ENCODE measurements at places on chromosomes 1 and 21.

GRCh38 chr1:116292929-116293725, 79.9 kb upstream of the ATP1A1 start:
- DNase-seq = no peak

DNA sequence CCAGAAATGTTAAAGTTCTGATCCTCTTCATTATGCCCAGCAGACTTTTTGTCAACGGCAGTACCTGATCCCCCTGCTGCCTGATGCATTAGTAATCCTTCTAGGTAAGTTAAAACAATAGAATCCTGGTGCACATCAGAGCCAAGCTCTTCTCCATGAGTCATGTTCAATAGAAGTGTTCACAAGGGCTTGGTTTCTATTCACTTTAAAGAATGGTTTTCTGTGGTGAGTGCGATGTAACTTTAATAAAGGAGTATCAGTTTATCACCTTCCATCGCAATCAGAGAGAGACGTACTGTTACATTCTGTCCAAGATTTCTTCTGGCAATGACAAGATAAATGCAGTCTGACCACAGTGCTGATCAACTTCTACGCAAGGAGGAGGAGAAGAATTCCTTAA, 96.8 kb downstream of the NRIP1 start:
- DNase-seq = no peak

DNA sequence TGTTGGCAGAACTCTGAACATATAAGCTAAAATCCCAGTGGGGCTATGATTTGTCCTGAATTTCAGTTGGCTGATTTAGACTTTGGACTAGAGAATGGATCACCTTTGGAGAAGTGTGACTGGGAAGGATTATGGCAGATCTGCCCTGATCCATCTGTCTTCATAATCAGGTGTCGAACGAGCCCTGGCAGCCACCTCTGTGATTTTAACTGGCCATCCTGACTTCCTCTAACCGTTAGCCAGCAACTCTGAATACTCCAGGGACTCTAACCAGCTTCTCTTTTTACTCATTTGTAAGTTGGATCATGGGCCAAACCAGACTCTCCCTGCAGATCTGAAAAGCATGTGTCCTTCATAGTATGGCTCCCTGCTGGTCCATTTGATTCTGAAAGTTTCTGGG, 32.0 kb downstream of the ACTN2 start:
- no peak for DNase-seq

DNA sequence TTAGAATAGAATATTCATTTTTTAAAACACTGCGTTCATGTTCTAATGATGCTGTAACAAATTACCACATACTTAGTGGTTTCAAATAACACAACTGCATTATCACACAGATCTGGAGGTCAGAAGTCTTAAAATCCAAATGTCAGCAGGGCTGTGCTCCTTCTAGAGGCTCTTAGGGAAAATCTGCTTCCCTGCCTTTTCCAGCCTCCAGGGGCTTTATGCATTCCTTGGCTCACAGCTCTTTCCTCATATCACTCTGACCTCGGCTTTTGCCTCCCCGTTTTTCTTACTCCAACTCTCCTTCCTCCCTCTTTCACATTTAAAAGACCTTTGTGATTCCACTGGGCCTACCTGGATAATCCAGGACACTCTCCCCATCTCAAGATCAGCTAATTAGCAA, 18.6 kb upstream of the FMN2 start:
- DNase-seq = no peak

DNA sequence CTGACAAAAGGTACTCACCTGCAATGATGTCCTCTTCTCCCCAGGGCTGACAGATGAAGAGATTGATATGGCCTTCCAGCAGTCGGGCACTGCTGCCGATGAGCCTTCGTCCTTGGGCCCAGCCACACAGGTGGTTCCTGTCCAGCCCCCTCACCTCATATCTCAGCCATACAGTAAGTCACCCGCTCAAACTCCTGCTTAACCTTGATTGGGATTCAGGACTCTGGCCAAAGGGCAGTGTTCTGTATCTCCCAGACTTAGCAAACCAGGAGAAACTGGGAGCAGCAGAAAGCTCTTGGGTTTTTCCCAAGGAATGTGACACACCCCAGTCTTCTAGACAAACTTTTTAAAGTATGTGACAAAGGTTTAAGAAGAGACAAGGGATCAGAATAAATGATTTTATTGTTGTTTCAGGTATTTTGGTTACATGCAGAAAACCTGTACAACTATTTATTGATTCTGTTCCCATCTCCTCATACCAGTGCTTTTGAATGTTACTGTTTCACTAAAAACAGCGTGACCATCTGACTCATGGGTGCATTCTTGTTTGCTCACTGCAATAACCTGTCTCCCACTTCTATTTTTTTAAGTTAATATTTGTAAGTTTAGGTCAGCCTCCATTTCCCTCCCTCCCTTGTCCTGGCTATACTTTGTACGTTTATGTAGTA, 124.6 kb downstream of the PEX14 start:
- peak; percentile 51 for DNase-seq

DNA sequence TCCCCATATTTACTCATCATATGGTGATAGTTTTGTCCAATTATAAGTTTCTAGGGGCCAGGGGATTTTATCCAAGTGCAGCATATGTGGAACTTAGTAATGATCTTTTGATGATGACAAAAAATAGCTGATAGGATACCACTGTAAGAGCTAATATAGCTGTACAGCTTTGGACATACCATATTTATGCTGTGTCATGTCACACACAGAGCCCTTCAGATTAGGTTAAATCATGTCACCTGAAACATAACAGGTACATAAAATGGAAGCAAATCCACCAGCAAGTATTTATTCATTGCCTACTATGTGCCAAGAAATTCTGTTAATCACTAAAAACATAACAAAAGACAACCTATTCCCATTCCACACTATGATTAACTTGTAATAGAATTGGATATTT, 82.8 kb upstream of the IPO9 start:
- no peak for DNase-seq

DNA sequence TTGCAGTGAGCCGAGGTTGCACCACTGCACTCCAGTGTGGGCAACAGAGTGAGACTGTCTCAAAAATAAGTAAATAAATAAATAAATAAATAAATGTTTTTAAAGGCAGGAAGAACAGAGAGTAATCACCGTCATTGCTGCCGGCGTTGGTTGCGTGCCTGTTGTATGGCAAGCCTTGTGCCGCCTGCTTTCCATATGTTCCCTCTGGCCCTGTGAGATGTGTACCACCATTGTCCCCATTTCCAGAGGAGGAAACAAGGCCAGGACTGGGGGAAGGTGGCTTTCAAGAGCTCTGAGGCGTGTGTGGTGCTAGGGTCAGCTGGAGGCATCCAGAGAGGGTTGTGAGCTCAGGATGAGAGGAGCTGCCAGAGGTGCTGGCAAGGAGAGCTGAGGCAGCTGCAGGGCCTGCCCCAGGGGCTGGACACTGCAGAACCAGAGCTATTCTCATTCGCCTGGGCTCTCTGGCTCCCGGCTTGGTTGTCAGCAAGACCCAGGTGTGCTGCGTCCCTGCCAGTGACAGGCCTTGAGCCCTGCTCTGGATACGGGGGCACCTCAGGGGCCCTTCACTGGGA, 5.2 kb upstream of the MARCKSL1 start:
- DNase-seq = no peak

- peak; percentile 20 for DNase-seq
Measured at GRCh38 chr1:175749075-175749474, 5.7 kb upstream of the TNR start.

- peak; percentile 13 for DNase-seq
Measured at GRCh38 chr1:24639881-24640280, 3.2 kb upstream of the SRRM1 start.

GRCh38 chr1:96710708-96711477, 10.7 kb upstream of the PTBP2 start:
- DNase-seq = peak; percentile 42

GRCh38 chr1:152783095-152783494, 3.0 kb upstream of the LCE1E start:
- DNase-seq = peak; percentile 77

DNA sequence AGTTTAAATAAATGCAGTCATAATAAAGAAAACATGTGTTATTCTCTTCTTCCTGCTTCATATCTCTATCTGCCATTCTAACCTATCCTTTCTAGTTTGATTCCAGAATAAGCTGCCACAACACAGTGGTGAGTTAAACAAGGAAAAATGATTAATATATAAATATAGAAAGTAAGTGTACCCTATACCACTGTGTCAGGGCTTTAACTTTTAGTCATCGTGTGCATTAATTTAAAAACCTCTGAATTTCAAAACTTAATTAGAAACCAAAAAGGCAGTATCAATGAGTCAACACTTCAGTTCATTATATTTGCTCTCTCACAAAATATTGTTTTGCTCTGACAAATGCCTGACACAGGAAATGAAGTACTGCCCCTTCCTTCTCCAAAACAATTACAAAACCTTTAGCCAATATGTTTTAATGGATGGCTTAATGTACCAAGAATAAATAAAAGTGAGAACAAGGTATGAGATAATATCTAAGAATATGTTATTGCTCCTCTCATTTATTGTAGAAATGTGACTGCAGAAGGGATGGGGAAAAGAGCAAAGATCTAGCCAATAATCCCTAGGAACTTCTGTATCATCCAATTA, 634.8 kb downstream of the KCNT2 start:
- no peak for DNase-seq

- DNase-seq = no peak
Measured at GRCh38 chr1:2982615-2983318, 38.5 kb upstream of the ACTRT2 start.

- no peak for DNase-seq
Measured at GRCh38 chr1:98482611-98483010, 178.9 kb upstream of the SNX7 start.

- DNase-seq = no peak
Measured at GRCh38 chr1:75136195-75136815, 2.1 kb downstream of the LHX8 start.

- DNase-seq = no peak
Measured at GRCh38 chr1:15343729-15344128, 66.0 kb upstream of the EFHD2 start.

GRCh38 chr1:228075801-228076271, 6.7 kb upstream of the ARF1 start:
- DNase-seq = no peak

GRCh38 chr1:55140546-55140983, 74.6 kb downstream of the USP24 start:
- peak; percentile 71 for DNase-seq

GRCh38 chr21:42939582-42940413, 14.4 kb upstream of the ERVH48-1 start:
- peak; percentile 88 for DNase-seq

GRCh38 chr1:198544265-198544664, 3.8 kb upstream of the ATP6V1G3 start:
- DNase-seq = no peak

DNA sequence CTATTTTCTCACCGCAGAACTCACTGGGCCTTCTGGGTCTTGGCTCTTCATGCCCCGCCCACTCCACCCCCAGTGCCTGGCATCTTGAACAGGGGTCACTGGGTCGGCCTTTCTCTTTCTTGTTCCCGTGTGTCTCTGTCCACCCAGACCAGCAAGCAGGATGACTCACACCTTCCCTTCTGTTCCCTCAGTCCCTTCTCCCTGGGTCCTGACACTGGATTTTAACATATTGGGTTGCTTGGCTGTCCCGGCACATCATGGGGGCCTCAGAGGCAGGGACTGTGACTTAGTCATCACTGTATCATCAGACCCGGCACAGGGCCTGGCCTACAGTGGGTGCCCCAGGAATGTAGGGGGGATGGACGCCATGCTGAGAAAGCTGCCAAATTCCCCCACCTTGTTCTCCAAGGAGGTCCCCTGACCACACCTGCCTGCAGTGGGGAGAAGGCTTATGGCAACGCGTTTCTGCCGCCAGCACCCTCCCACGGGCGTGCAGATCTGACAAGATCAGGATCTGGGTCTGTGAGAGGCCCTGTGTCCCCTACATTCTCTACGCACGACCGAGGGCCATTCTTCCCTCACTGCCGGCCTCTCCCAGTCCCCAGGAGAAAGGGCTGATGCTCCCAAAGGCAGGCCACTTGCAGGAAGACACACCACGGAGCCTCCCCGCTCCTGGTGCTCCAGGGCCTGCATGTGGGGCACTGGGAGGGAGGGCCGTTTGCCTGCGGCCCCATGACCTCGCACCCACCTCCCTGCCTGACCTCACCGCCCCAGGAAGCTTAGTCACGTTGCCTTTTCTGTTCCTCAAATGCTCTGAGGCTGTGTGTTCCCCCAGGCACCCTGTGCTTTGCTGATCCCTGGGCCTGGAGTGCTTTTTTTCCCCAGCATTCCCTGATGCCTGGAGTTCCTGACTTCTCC, 157.2 kb upstream of the TMEM51 start:
- DNase-seq = peak; percentile 89

DNA sequence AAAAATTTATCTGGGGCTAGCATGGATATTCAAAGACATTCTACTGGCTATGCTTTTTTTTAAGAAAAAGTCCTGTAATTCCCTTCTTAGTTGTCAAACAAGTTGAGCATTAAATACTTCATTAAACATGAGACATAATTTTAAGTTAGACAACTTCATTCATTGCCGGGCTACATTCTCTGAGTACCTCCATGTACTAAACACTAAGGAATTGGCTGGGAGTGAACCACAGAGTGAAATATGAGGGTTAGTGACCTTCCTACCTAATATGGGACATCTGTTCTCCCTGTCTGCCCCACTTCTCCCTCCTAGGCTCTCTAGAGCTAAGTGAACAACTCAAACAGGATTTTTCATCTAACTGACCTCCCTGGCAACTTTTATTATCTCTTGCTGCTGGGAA, 370.4 kb downstream of the VAV3 start:
- DNase-seq = no peak

GRCh38 chr1:167661527-167662426, 31.7 kb downstream of the RCSD1 start:
- peak; percentile 85 for DNase-seq

DNA sequence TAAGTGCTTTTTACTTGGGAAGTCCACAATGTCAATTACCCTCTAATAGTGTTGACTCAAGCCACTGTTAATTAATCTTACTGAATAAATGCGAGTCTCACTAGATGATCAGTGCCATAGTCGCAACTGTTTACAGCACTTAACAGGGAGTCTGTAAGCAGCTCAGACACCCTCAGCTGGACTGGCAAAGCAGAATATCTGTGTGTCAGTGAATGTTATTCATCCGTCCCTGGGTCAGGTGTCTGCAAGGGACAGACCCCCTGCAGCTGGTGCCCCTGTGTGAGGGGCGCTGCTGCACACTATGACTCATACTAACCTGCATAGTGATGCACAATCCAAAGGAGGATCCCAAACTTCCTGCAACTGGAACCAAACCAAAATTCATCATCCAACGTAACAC, 306.5 kb downstream of the HHIPL2 start:
- no peak for DNase-seq

GRCh38 chr1:89064632-89065031, 376 bp downstream of the GBP1 start:
- DNase-seq = peak; percentile 34

- DNase-seq = no peak
Measured at GRCh38 chr1:21365036-21365435, 74.8 kb upstream of the ECE1 start.
